ENCODE measurements at places on chromosomes 7 and 10. TPM values are rescaled to one million over a fixed set of nuclear protein-coding genes. Genes with fewer than 3 reads are reported as not detected.

GRCh38 chr10:84846658-84847316, 518.4 kb downstream of the CCSER2 start:
- no peak for DNase-seq

GRCh38 chr10:131430716-131431412, 119.3 kb upstream of the TCERG1L start:
- DNase-seq = no peak

TRPV5 gene
- not detected for total RNA-seq

TACC2 gene
- total RNA-seq = not detected

ADCY1 gene
- 0.58 TPM for total RNA-seq

Measured in activated CD4-positive, alpha-beta memory T cell treated with anti-CD3 and anti-CD28 coated beads for 36 hours (primary cell).